ENCODE measurements at places on chromosomes 16 and 17.

- DNase-seq: no peak
Observed at GRCh38 chr17:77852731-77853130, 105.8 kb upstream of the TNRC6C start.

GRCh38 chr17:55693254-55694216 lies 29.1 kb downstream of the TMEM100 start:
- no peak for DNase-seq

GRCh38 chr17:78105101-78105500 lies 23.5 kb downstream of the TMC6 start:
- no peak for DNase-seq

DNA sequence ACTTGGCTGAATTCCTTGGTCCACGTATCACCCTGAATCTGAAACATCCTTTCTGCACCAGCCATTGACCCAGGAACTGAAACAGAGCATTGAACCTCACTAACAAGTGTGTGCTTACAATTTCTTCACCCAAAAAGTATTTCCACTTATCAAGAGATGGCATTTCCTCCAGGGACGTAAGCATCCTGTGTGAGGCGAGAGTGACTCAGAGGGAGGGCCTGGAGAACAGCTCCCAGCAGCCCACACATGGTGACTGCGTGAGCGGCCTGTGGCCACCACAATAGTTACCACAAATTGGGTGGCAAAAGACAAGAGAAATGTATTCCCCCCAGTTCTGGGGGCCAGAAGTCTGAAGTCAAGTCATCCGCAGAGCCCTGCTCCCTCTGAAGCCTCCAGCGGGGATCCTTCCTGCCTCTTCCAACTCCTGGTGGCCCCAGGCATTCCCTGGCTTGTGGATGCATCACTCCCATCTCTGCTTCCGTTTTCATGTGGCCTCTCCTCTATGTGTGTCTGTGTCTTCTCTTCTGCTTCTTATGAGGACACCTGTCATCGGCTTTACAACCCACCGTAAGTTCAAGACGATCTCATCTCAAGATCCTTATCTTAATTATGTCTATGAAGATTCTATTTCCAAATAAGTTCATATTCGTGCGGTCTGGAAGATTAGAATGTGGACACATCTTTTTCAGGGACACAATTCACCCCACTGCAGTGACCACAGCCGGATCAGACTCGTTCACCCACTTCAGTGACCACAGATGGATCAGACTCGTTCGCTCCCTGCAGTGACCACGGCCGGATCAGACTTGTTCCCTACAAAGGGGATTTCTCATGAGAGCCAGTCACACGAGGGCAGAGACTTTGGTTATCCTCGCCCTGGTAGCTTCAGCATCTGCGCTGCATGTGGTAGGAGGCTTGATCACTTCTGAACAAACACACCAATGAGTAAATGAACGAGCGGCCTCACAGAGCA lies 122.6 kb upstream of the FOXF1 start:
- DNase-seq: no peak

GRCh38 chr17:40291281-40291664 lies 3.6 kb downstream of the CDC6 start:
- no peak for DNase-seq

- no peak for DNase-seq
Observed at GRCh38 chr17:57363580-57363979, 107.3 kb downstream of the MSI2 start.

DNA sequence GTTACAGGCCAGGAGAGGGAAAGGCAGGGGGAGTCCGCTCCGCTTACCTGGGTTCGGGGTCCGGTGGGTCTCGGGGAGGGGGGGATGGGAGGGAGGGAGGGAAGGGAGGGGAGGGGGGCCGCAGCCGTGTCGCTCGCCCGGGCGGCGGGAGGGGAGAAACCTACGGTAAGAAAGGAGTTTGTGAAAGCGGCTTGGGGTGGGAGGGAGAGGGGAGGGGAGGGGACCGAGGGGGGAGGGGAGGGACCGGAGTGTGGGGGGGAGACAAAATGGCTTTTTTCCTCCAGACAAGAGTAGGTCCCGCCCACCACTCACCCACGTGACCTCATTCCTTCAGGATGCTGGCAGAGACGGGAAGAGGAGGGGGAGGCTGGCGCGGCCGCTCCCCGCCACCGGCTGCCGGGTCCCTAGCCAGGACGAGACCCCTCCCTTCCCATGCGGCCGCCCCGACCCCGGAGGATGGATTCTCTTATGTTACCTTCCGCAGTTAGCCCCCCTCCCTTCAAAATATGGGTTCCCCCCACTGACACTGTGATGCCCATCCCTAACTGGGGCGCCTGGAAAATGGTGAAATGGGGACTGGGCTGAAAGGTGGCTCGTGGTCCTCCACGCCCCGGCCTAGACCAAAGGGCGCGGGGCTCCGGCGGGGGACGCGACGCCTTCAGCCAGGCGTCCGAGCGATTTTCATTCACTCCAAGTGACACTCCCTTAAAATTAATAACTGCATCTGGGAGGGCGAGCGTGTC lies at the start of gene PCGF2:
TSS of gene PCGF2 (minus strand) at position 188 of the 743 bp plus-strand sequence. CDS start 7,934 bp downstream, outside the sequence.
- peak; percentile 51 for DNase-seq

DNA sequence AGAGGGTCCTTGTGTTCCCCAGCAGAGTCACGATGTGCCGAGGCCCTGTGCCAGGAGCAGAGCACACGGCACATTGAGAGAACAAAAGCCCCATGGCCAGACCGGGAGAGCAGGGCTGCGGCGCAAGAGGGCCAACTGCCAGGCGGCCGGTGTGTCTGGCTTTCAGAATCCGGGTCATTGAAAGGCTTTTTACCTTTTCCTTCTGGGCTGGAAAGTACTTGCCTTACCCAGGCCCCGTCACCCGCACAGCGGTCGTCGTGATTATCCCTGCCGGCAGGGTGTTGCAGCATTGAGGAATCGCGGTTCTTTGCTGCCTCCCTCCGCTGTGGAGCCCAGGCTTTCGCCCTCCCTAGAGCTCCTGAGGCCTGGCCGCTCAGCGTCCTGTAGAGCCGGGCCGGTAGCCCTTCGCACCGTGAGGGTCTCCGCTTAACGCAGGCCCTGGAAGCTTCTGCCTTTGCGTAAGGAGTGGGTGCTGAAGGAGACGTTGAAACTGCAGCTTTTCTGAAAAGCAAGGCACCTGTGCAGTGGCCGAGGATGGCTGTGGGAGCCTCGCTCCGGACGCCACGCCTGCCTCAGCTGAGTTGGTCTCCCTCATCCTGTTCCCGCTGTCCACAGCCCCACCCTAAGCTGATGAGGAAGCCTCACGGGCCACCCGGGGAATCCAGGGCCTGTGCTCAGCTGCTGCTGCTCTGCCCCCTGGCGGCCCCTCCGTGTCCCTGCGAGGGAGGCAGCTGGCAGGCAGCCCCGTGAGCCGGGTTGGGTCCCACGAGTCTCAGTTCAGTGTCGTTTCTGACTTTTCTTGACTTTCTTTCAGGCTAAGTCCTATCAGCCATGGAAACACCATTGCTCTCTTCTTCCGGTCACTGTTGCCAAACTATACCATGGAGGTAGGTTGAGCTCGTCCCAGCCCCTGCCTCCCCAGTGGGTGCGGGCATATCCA lies 8.6 kb upstream of the MC1R start:
- DNase-seq: peak; percentile 83

Data from activated CD4-positive, alpha-beta T cell treated with anti-CD3 and anti-CD28 coated beads for 36 hours (primary cell).